HCT116 (cell line): ENCODE measurements at places on chromosomes 13 and 19. TPM values are rescaled to one million over a fixed set of nuclear protein-coding genes. Genes with fewer than 3 reads are reported as not detected.

Gene TPTE2
- total RNA-seq = not detected

Gene TNFSF13B
- total RNA-seq = 1.3 TPM

Gene ZNF350
- total RNA-seq = 2.3 TPM

Gene ZNF135
- total RNA-seq = not detected

Gene CEACAM8
- not detected for total RNA-seq

Gene DKKL1
- total RNA-seq = 1.0 TPM

Gene TGFBR3L
- total RNA-seq = 30.9 TPM

Gene SIAH3
- not detected for total RNA-seq

Gene ZNF492
- not detected for total RNA-seq

Gene ZNF787
- total RNA-seq = 40.3 TPM

Gene DPP9
- 67.6 TPM for total RNA-seq

Gene ZFP30
- 4.7 TPM for total RNA-seq

Gene KLK6
- total RNA-seq = 40.5 TPM

DNA sequence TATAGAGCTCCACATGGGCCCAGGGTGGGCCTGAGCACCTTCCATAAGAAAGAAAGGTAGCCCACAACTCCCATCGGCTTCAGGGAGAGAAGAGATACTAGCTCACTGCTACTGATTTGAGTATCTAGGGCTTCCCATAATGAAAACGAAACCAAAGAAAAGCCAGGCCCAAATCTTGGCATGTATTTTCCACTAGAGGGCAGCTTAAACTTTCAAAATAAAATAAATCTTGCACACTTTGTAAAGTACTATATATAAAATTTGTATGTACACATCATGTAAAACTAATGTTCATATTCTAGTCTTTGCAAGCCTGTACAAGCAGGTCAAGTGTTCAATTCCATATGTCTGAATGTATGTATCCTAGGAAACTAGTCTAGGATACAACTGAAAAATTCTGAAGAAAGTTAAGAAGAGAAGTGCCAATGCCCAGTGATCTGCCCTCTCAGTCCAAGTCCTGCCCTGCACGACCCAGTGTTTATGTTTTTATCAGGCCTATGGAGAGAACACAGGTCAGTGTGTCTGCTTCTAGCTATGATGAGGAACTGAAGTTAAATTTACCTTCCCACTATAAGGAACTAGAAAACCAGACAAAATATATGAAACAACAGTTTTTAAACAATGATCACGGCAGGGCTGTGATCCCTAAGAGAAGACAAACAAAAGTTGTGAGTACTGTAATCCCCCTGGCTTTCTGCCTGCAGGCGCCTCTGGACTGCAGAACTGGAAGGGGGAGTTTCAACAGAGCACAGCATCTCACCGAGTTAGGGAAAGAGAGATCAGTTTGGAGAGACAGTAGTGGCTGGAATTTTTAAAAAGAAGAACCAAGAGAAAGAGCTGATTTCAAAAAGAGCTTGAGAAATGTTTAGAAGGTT is 475.7 kb downstream of the UQCRFS1 start:
- no peaks in the 10 kb centered on the region for H3K27me3 ChIP-seq
- no peaks in the 10 kb centered on the region for H3K36me3 ChIP-seq
- no peak overlapping the region for H3K27ac ChIP-seq
- no peak overlapping the region for H3K4me3 ChIP-seq

GRCh38 chr13:30105381-30105780 is 202.0 kb downstream of the KATNAL1 start:
- H3K4me3 ChIP-seq = no peak overlapping the region
- no peaks in the 10 kb centered on the region for H3K36me3 ChIP-seq
- no peak for DNase-seq
- no peaks in the 10 kb centered on the region for H3K27me3 ChIP-seq
- no peak overlapping the region for H3K27ac ChIP-seq
- no peaks in the 10 kb centered on the region for H3K4me1 ChIP-seq

DNA sequence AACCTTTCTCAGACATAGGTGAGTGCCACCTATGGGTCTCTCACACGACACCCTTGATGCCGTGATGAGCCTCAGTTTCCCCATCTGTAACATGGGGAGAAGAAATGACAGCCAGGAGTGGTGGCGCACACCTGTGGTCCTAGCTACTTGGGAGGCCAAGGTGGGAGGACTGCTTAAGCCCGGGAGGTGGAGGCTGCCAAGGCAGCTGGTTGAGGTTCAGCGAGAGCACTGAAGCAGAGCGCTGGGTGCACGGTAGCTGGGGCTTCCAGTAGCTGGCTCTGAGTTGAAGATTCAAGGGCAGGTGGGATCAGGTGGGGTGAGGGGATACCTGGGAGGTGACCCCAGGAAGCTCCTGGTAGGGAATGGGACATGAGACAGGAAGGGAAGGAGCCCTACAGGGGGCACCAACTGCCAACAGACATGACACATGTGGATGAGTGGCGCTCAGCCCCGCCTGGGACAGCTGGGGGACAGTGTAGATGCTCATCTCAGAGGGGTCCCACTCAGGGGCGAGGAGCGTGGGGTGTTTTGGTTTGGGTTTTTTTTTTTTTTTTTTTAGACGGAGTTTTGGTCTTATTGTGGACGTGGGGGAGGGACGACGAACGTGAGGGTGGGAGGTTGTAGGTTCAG is 6.5 kb upstream of the SSBP4 start:
- H3K4me1 ChIP-seq = peaks cover 40% of the 10 kb centered on the region
- DNase-seq = no peak
- no peaks in the 10 kb centered on the region for H3K36me3 ChIP-seq
- H3K4me3 ChIP-seq = no peak overlapping the region
- H3K27ac ChIP-seq = no peak overlapping the region
- no peaks in the 10 kb centered on the region for H3K27me3 ChIP-seq

DNA sequence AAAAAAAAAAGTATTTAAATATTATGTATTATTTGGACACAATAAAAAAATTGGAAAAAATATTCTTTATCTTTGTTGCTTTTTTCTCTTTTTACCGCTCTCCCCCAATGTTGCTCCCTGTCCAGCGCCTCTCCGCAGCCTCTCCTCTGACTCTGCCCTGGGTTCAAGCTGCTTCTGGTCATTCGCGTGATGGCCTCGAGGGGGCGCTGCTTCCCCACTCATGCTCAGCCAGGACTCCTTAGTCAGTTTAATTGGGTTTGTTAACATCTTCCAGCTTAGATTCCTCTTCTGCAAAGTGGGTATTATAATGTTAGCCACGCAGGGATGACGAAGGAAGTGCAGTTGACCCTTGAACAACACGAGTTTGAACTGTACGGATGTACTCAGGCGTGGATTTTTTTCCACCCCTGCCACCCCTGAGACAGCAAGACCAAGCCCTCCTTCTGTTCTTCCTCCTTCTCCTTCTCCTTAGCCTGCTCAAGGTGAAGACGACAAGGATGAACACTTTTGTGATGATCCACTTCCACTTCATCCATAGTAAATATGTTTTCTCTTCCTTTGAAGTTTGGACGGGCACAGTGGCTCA is 4.9 kb upstream of the NWD1 start:
- H3K27ac ChIP-seq = no peak overlapping the region
- no peaks in the 10 kb centered on the region for H3K36me3 ChIP-seq
- peak; percentile 48 for DNase-seq
- H3K4me1 ChIP-seq = peaks cover 18% of the 10 kb centered on the region
- no peak overlapping the region for H3K4me3 ChIP-seq

DNA sequence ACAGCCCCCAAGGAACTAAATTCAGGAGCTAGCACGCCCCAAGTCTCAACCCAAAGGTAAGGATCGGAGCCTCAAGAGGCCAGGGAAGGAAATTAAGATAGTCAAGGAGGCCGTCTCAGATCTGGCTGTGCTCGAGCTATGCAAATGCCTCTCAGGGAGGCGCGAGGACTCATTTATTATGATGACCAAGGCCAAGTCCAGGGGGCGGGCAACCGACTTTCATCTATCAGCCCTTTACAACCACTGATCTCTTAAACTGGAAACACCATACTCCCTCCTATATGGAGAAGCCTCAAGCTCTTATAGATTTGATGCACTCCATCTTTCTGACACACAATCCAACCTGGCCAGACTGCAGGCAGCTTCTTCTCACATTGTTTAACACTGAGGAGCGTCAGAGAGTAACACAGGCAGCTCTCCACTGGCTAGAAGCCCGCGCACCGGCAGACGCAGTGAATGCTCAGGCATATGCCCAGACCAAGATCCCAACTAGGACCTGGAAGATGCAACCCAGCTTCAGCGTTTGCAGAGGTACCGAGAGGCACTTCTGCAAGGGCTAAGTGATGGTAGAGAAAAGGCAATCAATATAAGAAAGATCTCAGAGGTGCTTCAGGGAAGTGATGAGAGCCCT is 9.6 kb upstream of the SLC15A1 start:
- DNase-seq = no peak
- no peaks in the 10 kb centered on the region for H3K36me3 ChIP-seq
- no peaks in the 10 kb centered on the region for H3K4me1 ChIP-seq
- H3K4me3 ChIP-seq = no peak overlapping the region

- H3K36me3 ChIP-seq = no peaks in the 10 kb centered on the region
- DNase-seq = no peak
Measured at GRCh38 chr13:101190976-101191375, 225.3 kb downstream of the NALCN start.

DNA sequence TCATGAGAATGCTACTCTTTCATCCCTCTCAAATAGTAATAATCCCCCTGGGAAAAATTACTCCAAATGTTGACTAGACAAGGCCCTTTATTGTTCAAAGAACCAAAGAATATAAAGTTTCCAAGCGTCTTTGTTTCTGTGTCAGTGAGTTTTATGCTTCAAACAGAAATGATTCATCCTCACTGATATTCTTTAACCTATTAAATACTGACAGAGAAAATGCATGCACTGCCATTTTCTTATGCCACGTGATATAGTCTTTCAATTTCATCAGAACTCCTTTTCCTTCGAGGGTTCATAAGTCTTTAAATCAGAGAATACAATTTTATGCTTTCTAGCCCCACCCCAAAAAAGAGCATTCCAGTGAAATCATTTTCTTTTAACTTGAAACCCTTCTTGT is 211.6 kb downstream of the SHISA2 start:
- no peak overlapping the region for H3K4me3 ChIP-seq
- H3K4me1 ChIP-seq = no peaks in the 10 kb centered on the region
- H3K27me3 ChIP-seq = peaks cover 25% of the 10 kb centered on the region
- H3K27ac ChIP-seq = no peak overlapping the region

GRCh38 chr19:17001603-17002183 is 24.9 kb downstream of the CPAMD8 start:
- no peaks in the 10 kb centered on the region for H3K4me1 ChIP-seq
- H3K27me3 ChIP-seq = no peaks in the 10 kb centered on the region
- no peak for DNase-seq
- H3K36me3 ChIP-seq = no peaks in the 10 kb centered on the region
- no peak overlapping the region for H3K27ac ChIP-seq

- no peaks in the 10 kb centered on the region for H3K27me3 ChIP-seq
- H3K4me1 ChIP-seq = no peaks in the 10 kb centered on the region
- H3K4me3 ChIP-seq = no peak overlapping the region
- H3K27ac ChIP-seq = no peak overlapping the region
Measured at GRCh38 chr13:90833951-90834350, 513.5 kb upstream of the MIR17HG start.

- H3K27me3 ChIP-seq = no peaks in the 10 kb centered on the region
- H3K4me3 ChIP-seq = no peak overlapping the region
- no peak for DNase-seq
- H3K4me1 ChIP-seq = no peaks in the 10 kb centered on the region
- no peak overlapping the region for H3K27ac ChIP-seq
Measured at GRCh38 chr19:50258918-50259372, 55.5 kb downstream of the MYH14 start.

GRCh38 chr19:55266404-55266803 is 7.6 kb upstream of the PPP6R1 start:
- no peak for DNase-seq
- no peaks in the 10 kb centered on the region; the same call in 1 of the 2 replicates for H3K36me3 ChIP-seq
- no peak overlapping the region for H3K4me3 ChIP-seq
- H3K27me3 ChIP-seq = no peaks in the 10 kb centered on the region
- H3K4me1 ChIP-seq = no peaks in the 10 kb centered on the region
- H3K27ac ChIP-seq = no peak overlapping the region

DNA sequence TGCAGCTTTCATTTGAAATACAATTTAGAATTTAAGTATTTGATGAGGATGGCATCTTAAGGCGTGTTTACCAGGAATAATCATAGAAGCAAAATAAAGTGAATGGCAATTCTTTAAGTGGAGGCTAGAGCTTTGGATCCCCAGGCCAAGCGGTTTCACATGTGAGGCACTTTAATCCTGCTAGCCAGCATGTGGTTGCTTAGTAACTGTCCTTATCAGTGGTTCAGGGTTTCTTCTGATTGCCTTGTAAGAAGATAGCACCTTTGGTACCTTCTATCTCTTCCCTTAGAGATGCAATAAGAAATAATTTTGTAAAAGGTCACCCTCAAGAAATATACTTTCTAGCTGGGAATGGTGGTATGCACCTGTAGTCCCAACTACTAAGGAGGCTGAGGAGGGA is 38.9 kb upstream of the SERP2 start:
- H3K4me1 ChIP-seq = peaks cover 7% of the 10 kb centered on the region; the same call in 1 of the 2 replicates
- no peak for DNase-seq
- no peak overlapping the region for H3K4me3 ChIP-seq
- H3K27me3 ChIP-seq = no peaks in the 10 kb centered on the region
- no peaks in the 10 kb centered on the region for H3K36me3 ChIP-seq
